ENCODE measurements at places on chromosomes 7 and 10. TPM values are rescaled to one million over a fixed set of nuclear protein-coding genes. Genes with fewer than 3 reads are reported as not detected.

- no peak for DNase-seq
Measured at GRCh38 chr10:2425320-2425719, 642.0 kb upstream of the PFKP start.

Gene ZNF273
- 3.0 TPM for polyA plus RNA-seq

Gene NRP1
- polyA plus RNA-seq = 129 TPM

DNA sequence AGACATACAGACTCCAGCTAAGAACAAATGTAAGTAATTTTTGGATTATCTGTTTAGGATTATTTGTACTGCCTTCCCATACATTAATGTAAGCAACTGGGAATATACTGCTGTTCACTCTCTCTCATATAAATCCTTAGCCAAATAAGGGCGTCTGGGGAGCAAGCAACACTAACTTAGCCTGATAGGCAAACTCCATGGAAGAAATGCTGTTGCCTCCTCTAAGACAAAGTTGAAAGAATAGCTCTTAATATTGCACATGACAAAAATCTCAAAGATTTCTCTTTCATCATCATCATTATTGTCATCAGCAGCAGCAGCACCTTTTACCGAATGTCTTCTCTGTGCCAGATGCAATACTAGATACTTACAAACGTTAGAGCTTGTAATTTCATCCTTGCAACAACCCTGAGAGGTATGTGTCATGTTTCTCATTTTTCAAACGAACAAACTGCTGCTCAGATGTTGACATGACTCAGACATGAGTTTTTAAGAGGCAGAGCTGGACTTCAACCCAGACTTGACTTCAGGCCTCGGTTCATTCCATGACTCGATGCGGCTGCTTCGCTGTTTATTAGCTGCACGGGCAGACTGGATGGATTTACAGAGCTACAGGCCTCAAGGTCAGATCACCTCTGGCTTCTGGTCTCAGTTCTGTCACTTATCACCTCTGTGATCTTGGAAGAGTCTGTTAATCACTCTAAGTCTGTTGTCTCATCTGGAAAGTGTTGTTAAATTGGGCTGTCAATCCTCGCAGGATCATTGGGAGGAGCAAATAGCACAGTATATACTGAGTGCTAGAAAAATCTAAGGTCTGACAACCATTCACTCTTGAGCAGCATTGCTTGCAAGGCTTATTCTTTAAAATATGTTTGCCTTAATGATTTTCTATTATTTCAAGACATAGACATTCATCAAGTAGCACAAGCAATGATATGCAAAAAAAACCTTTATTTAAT is 126.3 kb upstream of the CELF2 start:
- DNase-seq = no peak

GRCh38 chr10:12019283-12019971 is 23.2 kb downstream of the UPF2 start:
- no peak for DNase-seq

- DNase-seq = peak; percentile 40
Measured at GRCh38 chr7:123797673-123798531, 47.1 kb upstream of the HYAL4 start.

Gene FBXO24
- 0.71 TPM for polyA plus RNA-seq

Gene C10orf67
- 1.1 TPM for polyA plus RNA-seq

DNA sequence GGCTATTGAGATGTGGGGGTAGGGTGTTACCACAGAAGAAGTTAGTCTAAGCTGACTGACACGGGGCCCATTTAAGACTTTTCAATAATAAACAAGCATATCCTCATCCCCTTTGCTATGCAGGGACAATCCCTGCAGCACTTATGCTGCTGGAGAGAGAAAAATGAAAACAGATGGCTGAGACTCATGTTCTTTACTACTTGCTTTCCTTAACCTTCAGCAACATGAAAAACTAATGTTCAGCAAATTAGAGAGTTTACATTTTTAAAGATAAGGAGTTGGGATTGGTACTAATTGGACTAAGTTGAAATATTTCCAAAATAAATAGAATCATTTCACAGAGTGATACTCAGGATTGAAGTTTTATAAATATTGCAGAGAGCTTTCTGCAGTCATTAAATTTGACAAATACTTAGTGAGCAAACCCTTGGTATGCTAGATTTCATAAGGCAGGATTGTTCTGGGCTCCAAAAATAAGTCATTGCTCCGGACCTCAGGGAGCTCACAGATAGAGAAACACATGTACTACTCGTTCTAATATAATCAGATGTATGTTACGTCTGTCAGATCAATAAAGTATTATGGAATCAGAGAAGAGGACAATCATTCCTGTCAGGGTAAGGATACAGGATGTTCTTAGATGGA is 147.1 kb upstream of the LRRN3 start:
- DNase-seq = peak; percentile 43

DNA sequence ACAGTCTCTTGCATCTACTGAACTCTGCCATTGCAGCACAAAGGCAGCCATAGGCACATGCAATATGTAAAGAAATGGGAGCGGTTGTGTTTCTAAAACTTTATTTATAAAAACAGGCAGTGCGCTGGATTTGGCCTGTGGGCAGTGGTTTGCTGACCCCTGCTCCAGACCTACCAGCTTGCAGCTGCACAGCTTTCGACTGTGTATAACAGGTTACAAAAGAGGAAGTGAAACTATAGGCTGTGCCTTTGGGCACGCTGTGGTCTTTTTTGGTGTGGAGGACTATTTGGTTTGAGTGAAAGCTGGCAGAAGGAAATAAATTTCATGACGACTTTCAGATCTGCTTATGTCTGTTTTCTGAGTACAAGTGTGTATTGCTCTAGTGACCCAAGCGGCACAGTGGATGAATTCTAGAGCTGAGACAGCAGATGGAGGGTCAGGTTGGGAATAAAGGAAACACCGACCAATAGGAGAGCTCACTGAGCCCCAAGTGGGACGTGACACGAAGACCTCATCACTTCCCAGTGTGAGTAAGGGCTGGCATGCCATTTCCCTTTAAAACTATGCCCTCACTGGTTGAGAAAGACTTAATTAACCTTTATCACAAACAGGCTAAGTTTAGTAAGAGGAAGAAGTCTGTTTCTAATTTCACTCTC is 152.7 kb downstream of the ANK3 start:
- peak; percentile 16 for DNase-seq

- DNase-seq = no peak
Measured at GRCh38 chr10:116925056-116925455, 75.8 kb downstream of the ENO4 start.

GRCh38 chr10:127175357-127176110 is 20.9 kb downstream of the INSYN2A start:
- DNase-seq = no peak

GRCh38 chr7:95102662-95103061 is 195.3 kb downstream of the PPP1R9A start:
- no peak for DNase-seq

DNA sequence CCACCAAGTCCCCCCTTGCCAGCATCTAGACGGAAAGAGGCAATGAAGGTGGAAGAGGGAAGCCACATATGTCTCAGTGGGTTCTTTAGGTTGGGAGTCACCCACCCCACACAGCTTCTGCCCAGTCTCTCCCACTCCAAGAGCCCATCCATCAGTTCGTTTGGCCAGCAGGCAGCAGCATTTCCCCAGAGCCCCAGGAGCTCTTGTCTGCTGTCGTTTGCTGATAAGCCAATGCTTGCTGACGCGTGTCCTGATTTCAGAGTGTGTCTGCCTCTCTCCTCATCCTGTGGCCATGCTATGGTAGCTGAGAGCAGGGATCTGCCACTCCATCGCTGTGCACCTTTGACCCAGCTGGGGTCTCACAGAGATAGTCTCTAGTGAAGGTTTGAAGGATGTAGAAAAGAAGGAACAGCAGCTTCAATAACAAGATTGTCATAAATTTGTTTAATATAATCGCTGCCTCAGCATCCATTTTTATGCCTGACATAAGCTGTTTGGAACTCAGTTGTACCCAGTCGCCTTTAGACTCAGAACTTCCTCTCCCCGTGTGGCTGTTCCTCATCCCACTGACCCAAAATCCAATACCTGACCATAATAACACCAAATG is 39.4 kb upstream of the GDF10 start:
- DNase-seq = peak; percentile 66

Gene AKR1D1
- not detected for polyA plus RNA-seq

GRCh38 chr10:25226775-25227682 is 52.2 kb downstream of the GPR158 start:
- DNase-seq = peak; percentile 27

- no peak for DNase-seq
Measured at GRCh38 chr7:148709014-148709413, 10.3 kb downstream of the CUL1 start.

- no peak for DNase-seq
Measured at GRCh38 chr10:52297747-52298146, 16.3 kb upstream of the DKK1 start.

- DNase-seq = peak; percentile 100
Measured at GRCh38 chr7:151251689-151252560, 3.4 kb upstream of the SMARCD3 start.

Gene OR6V1
- polyA plus RNA-seq = not detected

DNA sequence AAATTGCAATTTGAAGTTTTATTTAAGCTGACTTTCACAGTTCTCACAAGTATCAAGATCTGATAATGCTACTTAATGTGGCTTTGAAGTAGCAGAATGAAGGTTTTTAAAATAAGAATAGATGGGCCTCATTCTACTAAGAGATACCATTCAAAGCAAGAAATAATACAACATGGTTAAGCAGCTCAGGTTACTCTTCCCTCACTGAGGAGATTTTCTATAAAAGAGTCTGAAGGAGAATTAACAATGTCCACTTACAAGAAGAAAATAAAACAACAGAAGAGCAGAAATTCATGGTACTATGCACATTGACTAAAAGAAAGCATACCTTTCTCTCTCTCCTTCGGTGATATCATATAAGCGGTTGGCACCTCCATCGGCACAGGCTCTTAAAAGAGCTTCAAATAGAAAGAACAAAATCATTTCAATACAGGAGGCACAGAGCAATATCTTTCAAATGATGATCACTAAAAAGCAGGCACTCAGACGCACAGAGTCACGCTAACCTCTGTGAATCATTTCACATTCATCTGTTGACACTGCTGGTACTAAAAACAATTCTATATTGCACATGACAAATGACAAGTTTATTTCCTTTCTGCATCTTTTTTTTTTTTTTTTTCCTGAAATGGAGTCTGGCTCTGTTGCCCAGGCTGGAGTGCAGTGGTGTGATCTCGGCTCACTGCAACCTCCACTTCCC is 153.1 kb downstream of the TPK1 start:
- DNase-seq = no peak

GRCh38 chr7:2299131-2299829 is 15.0 kb downstream of the SNX8 start:
- DNase-seq = no peak

Gene KCP
- polyA plus RNA-seq = not detected

All from SK-N-SH (cell line).